ENCODE measurements at places on chromosomes 5 and 9.

DNA sequence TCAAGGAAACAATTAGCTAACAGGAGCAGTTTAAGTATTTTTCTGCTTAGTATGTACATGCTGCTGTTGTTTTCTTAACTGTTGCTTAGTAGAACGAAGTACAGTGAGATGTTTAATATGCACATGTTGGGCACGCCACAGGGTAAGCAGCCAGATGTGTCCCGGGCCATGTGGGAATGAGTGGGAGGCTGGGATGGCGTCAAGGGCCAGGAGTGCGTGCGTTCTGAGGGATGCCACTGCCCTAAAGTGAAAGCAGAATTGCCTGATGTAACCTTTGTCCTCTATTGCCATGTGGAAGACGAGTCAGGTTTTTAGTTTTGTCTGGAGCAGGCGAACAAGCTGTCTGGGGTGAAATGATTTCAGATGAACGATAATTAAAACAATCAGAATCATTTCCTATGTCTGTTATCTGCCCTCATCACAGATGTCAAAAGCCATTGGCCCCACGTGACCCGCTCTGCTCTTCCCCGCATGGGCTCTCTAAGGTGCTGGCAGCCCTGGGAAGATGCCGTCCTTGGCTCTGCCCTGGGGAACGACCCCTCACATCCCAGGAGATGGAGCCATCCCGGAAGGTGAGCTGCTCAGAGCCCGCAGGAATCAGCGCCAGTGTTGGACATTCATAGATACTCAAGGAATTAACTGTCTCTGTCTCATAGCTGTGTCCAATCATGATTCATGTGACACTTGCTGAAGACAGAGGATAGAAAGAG is 356.6 kb upstream of the IRX4 start:
- no peak for DNase-seq

DNA sequence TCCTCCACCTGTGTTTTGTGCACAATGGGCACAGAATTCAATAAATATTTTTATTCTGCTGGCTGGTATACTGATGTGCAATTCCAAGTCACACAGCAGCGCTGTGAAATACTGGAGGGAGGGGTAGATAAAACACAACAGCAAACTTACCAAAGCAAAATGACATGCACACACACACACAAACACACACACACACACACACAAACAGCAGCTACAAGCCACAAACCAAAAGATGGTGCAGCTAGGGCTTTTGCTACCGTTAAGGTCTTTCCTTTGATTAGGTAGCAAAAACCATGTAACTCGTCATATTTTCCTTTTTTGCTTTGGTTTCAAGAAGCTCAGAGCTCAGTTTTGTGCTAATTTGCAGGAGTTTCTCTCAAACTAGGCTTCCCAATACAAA is 1.8 kb upstream of the TBCA start:
- no peak for DNase-seq

GRCh38 chr9:10700291-10700690 is 87.5 kb upstream of the PTPRD start:
- no peak for DNase-seq

- DNase-seq = no peak
These were observed at the start of gene NREP for GRCh38 chr5:111756581-111757354. NREP (minus strand) TSS chr5:111757194; CDS start chr5:111755772, 1,422 bp downstream.

- no peak for DNase-seq
These were observed 20.5 kb upstream of the ADCY2 start for GRCh38 chr5:7375457-7375856.

DNA sequence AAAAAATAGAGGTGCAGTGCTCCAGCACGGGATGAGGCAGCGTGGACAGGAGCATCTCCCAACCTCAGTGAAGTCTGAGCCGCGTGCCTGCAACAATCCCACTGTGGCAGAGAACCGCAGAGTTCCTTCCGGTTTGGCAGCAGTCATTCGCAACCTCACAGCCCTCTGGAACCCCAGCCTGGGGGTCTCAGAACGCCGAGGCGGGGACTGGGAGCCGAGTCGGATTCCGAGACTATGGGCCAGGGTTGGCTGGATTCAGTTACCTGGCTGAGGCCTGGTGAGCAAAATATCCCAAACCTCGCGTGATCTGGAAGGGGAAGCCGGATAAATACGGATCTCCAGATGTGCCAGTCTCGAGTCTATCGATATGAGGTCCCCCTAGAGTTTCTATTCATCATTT is 27.0 kb downstream of the CDKN2A start:
- no peak for DNase-seq

DNA sequence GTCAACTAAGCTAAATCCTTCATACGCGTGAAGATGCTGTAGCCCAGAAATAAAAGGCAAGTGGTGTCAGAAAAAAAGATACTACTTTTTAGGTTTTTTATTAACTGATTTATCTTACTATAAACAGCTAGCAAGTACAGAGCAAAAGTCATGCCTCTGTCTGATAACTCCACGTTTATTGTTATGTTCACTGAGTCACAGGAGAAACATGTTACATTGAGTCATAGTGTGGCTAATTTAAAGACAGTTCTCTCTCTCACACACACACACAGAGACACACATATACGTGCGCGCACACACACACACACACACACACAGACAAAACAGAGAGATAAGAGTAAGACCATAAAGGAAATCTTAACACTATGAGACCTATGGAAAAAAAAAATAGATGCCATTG is 770.0 kb upstream of the CDH10 start:
- DNase-seq = no peak

- no peak for DNase-seq
These were observed 132.6 kb downstream of the PHF2 start for GRCh38 chr9:93708987-93709302.

DNA sequence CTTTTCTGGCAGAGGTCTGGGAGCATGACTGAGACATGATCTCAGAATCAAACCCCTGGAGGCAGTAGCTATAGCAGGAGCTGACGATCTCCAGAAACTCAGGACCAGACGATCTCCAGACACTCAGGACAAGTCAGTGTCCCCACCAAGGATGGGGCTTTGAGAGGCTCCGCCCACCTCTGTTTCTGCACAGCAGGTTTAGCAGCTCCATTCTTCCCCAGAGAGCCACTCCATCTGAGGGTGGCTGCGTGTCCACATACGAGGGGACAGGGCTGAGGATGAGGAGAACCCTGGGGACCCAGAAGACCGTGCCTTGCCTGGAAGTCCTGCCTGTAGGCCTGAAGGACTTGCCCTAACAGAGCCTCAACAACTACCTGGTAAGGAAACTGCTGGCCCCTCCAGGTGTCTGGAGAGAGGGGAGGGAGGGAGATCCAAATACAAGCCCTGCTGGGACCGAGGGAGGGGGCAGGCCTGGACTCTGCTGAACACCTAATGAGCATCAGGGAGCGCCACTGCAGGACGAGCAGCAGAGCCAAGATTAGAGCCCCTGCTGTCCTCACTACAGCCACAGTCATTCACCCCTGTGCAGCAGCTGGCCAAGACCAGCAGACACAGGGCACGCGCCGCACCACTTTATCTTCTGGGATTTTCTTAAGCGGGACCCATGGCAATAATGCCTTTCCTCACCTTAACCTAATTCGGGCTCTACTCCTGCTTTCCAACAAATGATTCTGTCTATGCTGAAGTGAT is at the start of gene GABRP:
Gene GABRP (plus strand): TSS at position 228 of the 750 bp plus-strand sequence. CDS start 4,891 bp downstream, outside the sequence.
- no peak for DNase-seq

DNA sequence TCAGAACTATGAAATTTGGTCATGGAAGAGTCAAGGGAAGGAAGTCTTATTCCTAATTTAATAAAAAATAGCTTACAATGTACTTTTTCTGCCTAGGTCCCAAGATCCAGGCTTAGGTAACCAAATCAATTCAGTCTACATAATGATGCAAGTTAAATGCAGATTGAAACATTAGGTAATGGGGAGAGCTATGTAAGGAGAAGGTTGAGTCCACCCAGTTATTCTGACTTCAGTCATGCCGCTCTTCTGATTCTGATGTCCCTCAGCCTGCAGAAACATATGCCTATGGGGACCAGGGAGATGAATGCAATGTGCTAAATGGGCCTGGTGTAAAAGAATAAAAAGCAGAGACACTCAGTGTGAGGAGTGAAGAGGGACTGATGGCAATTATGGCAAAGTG is 63.9 kb downstream of the MAMDC2 start:
- DNase-seq = no peak

GRCh38 chr5:73759771-73760170 is 133.8 kb downstream of the ARHGEF28 start:
- DNase-seq = no peak

DNA sequence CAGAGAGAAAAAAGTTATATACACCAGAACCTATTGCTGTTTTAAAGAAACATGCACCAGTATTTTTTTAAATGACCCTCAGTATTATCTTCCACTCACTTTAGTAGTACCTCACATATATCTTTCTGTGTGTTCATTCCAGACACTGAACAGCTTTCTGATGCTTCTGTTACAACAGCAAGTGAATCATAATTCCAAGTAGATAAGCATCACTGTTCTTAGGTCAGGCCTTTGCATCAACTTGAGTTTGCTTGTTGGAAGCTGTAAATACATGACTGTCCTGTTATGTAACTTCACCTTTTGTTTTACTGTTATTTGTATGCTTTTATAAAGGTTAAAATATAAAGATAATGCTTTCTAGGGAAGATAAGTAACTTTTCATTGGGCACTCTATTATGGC is 184.4 kb downstream of the ISL1 start:
- no peak for DNase-seq

DNA sequence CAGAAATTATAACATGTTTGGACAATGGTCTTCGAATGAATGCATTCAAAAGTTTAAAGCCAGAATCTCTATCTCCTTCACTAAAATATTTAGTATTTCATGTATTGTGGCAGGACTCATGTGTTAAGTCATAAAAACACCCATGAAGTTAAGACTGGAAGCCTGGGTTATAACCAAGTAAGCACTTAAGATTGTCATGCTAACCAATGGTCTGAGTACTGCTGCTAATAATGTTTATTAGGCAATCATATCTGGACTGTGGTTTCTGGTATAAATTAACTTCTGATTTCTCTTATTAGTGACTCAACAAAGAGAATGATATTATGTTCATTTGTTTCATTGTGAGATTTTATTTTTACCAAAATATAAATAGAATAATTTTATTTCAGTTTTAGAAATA is 297.9 kb upstream of the EDIL3 start:
- no peak for DNase-seq

- no peak for DNase-seq
These were observed 263.1 kb upstream of the RGMB start for GRCh38 chr5:98510143-98510985.

DNA sequence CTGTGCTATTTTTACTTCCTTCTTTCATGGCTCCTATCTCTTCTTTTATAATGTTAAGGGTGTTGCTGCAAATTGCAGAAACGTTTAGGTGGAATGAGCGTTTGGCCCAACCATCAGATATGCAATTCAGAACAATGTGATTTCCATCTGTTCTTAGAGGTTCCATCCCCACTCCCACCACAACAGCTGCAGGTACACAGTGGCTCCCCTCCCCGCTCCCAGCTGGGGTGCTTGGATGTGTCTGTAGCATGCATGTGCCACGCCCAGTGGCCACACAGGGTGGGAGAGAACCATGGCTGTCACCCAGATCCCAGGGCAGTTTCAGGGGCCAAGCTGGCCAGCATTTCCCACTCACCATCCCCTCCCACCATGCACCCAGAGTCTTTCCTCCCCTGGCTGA is 62.2 kb downstream of the ACTL7B start:
- no peak for DNase-seq

GRCh38 chr9:72665421-72665820 is 144.0 kb downstream of the TMC1 start:
- no peak for DNase-seq

DNA sequence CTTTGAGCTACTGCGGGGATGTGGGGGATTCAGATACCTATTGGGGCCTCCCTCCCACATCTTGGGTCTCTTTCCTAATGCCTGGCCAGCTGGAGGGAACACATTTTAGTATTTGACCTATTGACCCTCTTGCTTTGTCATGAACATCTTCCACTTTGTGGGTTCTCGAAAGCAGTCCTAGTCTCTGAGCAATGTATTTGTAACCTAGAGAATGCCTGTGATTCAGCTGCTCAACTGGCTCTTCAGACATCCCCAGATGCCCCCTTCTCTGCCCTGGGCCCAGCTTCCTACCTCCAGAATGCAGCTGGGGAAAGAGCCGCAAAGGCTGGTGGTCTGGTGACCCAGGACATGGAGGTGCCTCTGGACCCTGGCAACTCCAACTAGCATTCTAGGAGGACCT is 32.2 kb downstream of the APTX start:
- no peak for DNase-seq

DNA sequence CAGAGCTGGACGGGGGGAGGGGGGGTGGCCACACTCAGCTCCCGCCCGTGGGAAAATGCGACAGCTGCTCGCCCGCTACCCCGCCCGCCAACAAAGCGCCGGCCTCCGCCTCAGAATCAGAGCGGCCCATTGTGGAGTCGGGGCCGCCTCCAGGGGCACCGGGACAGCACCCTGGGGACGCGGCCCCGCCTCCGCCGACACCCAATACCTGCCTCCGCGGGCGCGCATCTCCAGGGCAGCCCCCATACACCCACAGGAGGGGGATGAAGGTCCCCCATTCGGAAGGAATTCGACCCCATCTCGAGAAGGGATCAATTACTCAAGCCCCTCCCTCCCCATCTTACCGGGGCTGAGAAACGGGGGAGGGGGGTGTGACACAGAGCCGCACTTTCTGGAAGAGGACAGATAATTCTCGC is 1.3 kb downstream of the NOTCH1 start:
- DNase-seq = peak; percentile 66

- no peak for DNase-seq
These were observed 1.9 kb downstream of the GNAQ start for GRCh38 chr9:78029551-78030295.

DNA sequence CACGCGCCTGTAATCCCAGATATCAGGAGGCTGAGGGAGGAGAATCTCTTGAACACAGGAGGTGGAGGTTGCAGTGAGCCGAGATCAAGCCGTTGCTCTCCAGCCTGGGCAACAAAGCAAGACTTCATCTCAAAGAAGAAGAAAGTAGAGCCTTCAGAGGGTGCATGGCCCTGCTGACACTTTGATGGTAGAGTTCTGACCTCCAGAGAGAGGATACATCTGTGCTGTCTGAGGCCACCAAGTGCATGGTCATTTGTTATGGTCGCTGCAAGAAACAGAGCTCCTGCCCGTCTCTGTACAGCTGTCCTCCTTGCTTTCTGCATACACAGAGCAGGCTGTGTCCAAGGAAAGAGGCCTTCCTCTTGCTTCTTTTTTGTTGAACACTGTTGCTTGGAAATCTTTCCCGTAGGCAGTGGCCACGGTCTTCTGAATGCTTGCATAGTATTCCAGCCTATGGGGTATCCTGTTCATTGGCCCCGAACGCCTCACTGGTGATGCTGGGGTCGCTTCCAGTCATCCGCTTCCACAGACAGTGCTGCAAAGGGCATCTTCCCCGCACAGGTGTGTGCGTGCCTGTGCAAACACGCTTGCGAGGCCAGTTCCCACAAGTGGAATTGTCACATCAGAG is 36.8 kb upstream of the UNC5A start:
- DNase-seq = no peak

GRCh38 chr5:95471487-95471886 is 80.3 kb downstream of the FAM81B start:
- DNase-seq = no peak

GRCh38 chr9:129549684-129550083 is 71.2 kb downstream of the C9orf50 start:
- DNase-seq = no peak

Measured in GM12891 (cell line).